ENCODE measurements at places on chromosomes 4 and X.

DNA sequence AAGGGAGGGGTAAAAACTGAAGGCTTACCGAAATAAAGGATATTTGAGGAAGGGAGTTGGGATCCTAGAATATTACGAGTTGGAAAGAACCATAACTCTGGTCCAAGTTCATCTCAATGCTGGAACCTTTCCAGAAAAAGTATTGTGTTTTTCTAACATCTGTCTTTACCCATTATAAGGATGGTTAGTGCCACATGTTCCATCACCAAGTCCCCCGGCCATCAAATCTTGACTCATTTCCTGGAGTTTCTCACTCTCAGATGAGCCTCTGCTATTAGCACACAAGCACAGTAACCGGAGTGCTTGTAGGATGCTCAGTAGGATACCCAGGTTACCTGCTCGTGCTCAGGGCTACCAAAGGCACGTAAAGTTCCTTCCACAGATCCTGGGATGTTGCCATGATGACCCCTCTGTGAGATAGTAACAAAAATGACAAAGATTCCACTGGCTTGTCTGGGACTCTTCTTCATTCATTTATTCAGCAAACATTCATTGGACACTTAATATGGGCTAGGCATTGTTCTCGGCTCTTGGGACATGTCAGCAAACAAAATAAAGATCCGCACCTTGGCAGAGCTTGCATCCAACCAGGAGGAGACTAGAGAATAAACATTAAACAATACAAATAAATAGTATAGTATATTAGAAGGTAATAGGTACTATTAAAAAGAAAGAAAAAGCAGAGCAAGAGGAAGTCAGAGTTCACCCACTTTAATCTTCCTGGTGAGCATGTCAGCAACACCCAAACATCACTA, 36.3 kb downstream of the PKD2 start:
- no peak for DNase-seq

DNA sequence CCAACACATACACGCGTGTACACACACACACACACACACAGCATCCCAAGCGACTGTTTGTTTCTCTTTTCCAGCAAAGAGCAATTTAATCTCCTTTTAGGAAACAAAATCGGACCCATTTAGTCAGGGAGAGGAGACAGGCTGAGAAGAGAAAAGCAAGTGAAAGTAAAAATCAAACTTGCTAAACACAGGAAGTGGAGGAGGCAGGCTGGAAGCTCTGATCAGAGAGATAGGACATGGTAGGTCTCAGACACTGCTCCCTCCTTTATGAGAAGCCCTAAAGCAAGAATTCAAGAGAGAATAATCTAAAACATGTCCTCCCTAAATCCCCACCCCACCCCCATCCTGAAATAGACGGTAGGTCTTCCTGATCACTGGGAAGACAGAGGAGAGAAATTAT, 62.3 kb downstream of the GPC3 start:
- no peak for DNase-seq

GRCh38 chr4:62377245-62377644, 1177.1 kb downstream of the ADGRL3 start:
- no peak for DNase-seq

DNA sequence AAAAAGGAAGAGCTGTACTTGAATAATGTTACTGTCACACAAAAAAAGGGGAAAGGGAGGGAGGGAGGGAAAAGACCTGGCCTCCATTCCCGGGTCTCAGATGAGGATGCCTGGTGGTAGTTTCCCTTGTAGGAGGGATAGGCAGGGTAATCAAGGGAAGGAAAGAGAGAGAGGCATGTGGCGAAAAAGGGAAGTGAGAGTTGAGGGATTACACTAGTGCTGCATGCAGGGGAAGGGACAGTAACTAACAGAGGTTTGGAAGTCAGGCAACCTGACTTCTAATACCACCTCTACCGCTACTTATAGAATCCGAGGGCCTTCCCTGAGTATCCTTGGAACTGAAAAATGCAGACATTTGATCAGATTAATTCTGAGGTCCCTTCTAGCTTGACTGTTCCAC, 821.7 kb upstream of the FTHL17 start:
- DNase-seq = no peak

DNA sequence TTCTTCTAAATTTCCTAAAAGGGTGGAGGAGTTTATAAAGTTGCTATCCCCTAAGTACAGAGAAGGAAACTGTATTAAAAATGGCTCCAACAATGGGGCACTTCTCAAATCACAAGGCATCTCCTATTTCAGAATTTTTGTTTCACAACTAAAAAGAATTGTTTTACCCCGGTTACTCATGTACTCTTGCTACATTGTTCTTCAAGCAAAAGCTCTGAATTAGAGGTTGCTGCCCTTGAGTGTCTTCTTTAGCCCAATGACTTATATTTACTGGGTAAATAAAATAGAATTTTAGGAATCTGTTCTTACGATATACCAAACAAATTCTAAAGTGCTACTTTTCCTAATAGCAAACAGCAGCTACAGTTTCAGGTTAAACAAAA, 67.5 kb downstream of the PPEF2 start:
- no peak for DNase-seq

- DNase-seq = no peak
These were observed 400.8 kb upstream of the SLIT2 start for GRCh38 chr4:19850909-19851308.

GRCh38 chrX:10280071-10280470, 123.3 kb downstream of the CLCN4 start:
- DNase-seq = no peak

- DNase-seq = no peak
These were observed 29.0 kb downstream of the MECP2 start for GRCh38 chrX:154068560-154068959.

- no peak for DNase-seq
These were observed 18.7 kb downstream of the FAM184B start for GRCh38 chr4:17762726-17763125.

- peak; percentile 86 for DNase-seq
These were observed at the start of gene IL15 for GRCh38 chr4:141636082-141636770. Gene IL15, plus strand, starts transcription at chr4:141636583. Its CDS starts 82,882 bp downstream, at chr4:141719465.

DNA sequence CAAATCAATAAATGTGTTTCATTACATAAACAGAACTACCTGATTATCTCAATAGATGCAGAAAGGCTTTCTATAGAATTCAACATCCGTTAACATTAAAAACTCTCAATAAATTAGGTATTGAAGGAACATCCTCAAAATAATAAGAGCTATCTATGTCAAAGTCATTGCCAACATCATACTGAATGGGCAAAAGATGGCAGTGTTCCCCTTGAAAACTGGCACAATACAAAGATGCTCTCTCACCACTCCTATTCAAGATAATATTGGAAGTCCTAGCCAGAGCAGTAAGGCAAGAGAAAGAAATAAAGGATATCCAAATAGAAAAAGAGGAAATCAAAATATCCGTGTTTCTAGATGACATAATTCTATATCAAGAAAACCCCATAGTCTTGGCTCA, 466.4 kb downstream of the MAGEE1 start:
- no peak for DNase-seq

GRCh38 chr4:16250661-16251365, 24.5 kb upstream of the TAPT1 start:
- no peak for DNase-seq

DNA sequence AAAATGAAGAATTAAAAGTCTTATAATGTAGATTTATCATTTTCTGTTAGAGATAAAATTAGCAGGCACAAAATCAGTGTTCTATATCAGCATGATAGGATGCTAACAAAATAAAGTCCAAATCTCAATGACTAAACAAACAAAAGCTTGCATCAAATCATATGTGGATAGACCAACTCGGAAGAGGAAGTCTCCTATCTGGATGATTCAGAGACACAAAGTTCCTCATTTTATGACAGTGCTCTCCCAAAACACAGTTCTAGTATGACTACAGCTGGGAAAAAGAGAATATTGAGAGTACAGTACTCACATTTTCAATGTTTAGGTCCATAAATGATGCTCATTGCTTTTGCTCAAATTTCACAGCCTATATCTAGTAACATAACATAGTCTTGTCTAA, 376.1 kb upstream of the CTSO start:
- no peak for DNase-seq

DNA sequence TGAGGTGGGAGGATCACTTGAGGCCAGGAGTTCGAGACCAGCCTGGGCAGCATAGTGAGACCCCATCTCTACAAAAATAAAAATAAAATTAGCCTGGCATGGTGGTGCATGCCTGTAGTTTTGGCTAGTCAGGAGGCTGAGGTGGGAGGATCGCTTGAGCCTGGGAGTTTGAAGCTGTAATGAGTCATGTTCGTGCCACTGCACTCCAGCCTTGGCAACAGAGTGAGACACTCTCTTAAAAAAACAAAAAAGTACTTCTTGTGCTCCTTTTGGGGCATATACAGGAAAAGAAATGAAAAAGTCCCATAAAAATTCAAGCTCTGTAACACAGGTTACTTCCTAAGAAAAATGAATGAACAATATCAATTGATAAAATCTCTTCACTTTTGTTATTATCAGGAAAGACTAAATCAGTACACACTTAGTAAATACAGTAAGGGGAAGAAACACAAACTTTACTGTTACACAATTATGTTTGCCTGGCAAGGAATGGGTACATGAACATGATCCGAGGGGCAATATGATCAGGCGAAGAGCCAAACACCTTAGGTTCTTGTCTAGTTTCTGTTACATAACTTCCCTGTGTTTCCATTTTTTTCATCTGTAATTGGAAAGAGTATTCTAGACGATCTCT, 46.9 kb downstream of the CCDC158 start:
- DNase-seq = no peak

- peak; percentile 83 for DNase-seq
These were observed 1.6 kb downstream of the PPP3CA start for GRCh38 chr4:101345596-101346350.

- DNase-seq = no peak
These were observed 11.6 kb downstream of the SORBS2 start for GRCh38 chr4:185800266-185800945.

All from NCI-H1417 (cell line).